ENCODE measurements at places on chromosomes 4 and X.
A peak's percentile ranks its signal among the peaks of the same experiment; 100 is the strongest.

DNA sequence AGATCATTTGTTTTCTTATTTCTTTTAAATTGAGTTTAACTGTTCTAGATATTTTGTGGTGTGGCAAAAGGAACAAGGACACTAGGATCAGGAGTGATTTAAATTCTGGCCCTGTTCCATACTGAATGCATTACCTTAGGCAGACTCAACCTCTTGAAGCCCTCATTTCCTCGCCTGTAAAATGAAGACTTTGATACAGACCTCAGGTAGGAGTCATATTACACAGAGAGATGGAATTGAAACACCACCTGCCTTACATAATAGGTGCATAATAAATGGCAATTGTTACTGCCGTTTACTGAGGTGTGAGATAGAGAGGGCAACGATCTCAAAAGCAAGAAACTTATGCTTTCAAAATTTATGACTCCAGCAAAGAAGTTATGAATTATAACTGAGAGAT lies 28.2 kb upstream of the RASSF6 start:
- DNase-seq = no peak

- DNase-seq = no peak
Observed at GRCh38 chr4:162497564-162498167, 333.9 kb upstream of the FSTL5 start.

GRCh38 chrX:11311706-11312105 lies 18.5 kb downstream of the AMELX start:
- no peak for DNase-seq

- DNase-seq = no peak
Observed at GRCh38 chrX:129238011-129238410, 285.3 kb downstream of the SMARCA1 start.

DNA sequence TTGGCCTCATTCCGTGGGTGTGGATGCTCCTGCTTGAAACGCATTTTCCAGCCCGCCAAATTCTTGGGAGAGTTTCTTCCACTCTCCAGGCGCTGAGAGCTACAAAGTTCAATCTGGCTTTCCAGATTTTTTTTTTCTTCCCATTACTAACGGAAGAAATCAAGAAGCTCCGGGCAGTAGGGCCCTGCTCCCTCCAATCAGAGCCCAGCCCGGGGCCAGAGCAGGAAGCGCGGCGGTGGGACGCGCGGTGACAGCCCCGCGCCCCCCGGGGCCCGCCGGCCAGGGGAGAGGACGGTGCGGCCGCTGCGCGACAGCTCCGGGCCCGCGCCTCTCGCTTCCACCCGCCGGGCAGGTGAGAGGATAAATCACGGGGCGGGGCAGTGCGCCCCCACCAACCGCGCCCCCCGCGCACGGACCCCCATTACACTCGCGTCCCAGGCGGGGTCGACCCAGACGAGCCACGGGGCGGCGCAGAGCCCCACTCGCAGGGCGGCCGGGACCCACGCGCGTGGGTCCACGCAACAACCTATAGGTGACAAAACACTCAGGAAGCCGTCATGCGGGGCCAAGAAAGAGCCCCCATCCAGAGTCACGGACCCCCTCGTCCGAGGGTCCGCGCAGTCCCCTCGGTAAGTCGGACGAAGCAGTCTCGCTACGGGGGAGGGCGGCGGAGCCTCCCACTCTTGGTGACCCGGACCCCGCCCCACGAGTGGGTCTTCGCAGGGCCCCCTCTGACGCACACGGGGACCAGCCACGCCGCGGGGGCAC lies 868 bp downstream of the AFAP1 start:
- peak; percentile 11 for DNase-seq

DNA sequence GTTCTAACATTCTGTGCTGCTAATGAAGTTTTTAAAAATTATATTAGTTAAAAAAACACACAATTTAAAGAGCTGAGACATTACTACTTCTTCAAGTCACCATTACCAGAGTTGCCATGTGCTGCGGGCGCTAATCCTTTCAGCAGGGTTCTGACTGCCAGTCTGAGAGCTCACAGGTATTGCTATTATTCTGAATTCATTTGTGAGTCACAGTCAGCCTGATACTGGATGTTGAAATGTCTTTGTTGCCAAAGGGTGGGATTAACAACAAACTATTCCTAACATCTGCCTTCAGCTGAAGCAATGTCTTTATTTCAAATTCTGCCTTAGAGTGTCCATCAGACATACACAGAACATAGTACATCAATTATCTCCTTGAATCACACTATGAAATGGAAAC lies 197.1 kb upstream of the FGF13 start:
- no peak for DNase-seq

GRCh38 chrX:154602766-154603437 lies 16.2 kb downstream of the CTAG1B start:
- DNase-seq = no peak

DNA sequence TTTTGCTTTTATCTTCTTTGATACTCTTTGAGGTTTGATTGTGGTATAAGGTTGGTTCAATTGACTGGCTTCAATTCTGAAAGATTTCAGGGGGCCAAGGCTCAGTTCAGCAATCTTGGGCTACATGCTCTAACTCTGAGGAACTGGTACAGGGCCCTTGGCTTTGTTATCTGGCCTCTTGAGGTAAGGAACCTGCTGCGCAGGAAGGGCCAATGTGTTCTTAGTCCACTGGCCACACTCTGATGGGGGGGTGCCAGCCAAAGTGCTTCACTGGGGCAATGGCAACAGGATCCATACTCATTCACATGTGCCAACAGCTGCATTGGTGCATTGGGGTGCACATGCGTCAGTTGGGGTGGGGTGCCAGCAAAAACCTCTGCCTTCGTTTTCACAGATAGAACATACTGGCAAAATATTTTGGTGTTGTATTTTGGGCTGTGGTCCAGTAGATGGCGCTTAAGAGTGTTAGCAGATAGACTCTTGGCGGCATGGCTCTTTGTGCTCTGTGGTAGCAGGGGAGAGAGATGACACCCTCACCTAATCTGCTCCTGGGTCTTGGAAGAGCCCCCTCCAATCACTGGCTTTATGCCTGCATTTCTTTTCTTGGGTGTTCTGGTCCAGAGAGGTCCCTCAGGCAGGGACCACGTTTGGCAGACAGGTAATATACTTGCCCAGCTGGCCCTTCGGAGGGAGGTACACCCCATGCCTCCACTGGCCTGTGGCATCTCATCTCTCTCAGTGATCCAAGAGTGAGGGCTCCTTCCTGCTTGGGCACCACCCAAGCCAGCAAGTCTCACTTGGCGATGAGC lies 42.9 kb downstream of the NDST3 start:
- no peak for DNase-seq

- DNase-seq = no peak
Observed at GRCh38 chrX:134803551-134804183, 145.4 kb upstream of the PLAC1 start.

GRCh38 chr4:69484011-69484410 lies 11.7 kb downstream of the UGT2B4 start:
- no peak for DNase-seq

GRCh38 chr4:24055623-24056022 lies 165.8 kb upstream of the PPARGC1A start:
- DNase-seq = no peak

- DNase-seq = no peak
Observed at GRCh38 chr4:159555873-159556272, 453.0 kb downstream of the RAPGEF2 start.

DNA sequence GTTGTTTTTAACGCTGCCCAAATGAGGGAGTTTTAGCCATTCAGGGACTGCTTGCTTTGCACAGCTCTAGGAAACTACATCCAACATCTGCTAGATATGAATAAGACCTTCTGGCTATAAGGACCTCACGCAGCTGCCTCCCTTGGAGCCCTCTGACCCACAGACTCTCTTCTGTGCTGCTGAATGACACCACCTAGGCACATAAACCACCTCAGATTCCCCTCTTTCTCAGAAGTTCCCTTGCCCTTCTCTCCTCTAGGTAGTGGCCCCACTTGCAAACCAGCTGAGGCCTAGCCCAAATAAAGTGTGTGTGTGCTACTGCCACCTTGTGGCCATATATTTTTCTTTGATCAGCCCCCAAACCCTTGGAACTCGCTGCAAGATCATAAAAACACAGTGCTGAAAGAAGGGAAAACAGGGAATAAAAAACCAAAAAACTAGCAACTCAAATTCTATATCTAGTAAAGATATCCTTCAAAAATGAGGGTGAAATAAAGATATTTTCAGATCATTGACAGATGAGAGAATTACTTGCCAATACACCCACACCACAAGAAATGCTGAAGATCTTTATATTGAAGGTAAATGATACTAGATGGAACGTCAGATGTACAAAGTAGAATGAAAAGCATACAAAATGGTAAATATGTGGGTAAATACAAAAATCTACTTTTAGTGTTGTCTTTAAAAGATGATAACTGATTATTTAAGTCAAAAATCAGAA lies 265.9 kb downstream of the ADAMTS3 start:
- DNase-seq = peak; percentile 9

DNA sequence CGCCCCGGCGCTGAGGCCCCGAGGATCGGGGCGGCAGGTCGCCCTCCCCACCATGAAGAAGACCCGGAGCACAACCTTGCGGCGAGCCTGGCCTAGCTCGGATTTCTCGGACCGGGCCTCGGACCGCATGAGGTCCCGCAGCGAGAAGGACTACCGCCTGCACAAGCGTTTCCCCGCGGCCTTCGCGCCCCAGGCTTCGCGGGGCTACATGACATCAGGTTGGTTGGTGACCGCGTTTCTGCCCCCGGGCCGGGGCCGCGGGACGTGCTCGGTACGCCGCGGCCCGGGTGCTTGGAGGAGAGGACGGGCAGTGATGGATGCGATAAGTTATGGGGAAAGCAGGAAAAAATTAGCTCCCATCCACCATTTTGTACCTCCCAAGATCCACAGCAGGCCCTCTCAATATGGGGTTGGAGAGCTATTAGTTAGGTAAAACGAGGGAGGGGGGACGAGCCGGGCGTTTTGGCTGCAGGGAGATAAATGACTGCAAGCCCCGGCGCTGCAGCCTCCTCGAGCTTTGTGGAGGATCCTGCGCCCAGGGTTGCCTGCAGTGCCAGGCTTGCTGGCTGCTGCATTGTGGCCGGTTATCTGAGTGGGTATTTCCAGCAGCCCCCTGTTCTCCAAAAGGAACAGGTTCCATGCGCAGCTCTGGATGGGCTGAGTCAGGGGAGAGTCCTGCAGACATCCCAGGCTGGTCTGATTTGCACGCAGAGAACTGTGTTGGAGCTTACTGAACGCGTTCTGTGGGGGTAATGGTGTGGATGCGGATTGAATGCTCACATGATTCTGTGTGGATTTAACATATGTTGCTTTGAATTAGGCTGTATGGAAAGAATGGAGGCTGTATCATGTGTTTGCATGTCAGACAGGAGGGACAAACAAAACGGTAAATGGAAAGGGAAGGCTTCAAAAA lies 1.9 kb downstream of the STOX2 start:
- DNase-seq = no peak

All from activated T-helper 1 cell treated with Interleukin-2 at 50 U/mL for 16 hours (primary cell).